Esophagus muscularis mucosa (tissue), 4 donors: ENCODE measurements at places on chromosomes 12 and 14. TPM values are rescaled to one million over a fixed set of nuclear protein-coding genes. Genes with fewer than 3 reads are reported as not detected.

- peak; percentile 89 for DNase-seq
Observed at GRCh38 chr12:67515679-67516340, 132.7 kb upstream of the DYRK2 start.

GRCh38 chr12:128007250-128007649 lies 259.7 kb upstream of the TMEM132C start:
- DNase-seq: peak; percentile 64

LRP6 gene
- 61.1 TPM for total RNA-seq

GRCh38 chr14:58091883-58092630 lies 60.0 kb downstream of the ARMH4 start:
- DNase-seq: no peak

GRCh38 chr12:127685931-127686330 lies 581.0 kb upstream of the TMEM132C start:
- no peak for DNase-seq

ARF3 gene
- 68.6 TPM for total RNA-seq

B4GALNT3 gene
- under 0.01 TPM for total RNA-seq

HHIPL1 gene
- total RNA-seq: 6.1 TPM

GRCh38 chr12:111503116-111503515 lies 96.0 kb downstream of the ATXN2 start:
- no peak for DNase-seq

DNA sequence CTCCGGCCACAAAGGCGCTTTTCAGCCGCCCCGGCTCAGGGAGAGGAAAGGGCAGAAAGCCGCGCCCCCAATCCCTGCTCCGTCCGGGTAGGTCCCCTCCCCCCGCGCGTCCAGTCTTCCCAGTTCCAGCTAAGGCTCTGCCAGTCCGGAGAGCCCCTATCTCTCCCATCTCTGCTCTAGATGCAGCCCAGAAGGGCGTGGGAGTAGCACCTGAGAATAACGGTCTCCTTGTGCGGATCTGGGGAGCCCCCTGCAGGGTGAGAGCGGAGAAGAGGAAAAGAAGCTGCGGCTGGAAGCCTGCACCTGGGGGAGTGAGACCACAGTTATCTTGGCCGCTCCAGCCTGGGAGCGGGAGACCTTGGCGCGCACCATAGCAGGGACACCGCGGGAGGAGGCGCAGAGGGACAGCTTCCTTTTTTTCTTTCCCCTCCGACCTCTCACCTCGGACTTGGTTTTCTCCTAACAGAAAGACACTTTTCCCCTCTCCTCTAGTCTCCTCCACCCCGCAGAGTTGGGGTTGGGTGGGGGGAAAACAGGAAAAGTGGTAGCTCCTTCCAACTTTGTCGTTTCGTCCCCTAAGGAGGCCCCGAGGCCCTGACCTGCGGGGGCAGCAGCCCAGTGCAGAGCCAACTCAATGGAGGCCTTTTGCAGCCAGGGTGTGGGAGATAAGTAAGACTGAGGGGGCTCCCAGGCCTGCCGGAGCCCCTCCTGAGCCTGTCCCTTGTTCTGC lies 2.4 kb downstream of the DHH start:
- DNase-seq: no peak

- DNase-seq: no peak
Observed at GRCh38 chr12:11861155-11861863, 209.4 kb upstream of the BCL2L14 start.

GRCh38 chr12:116039081-116039480 lies 238.4 kb downstream of the MED13L start:
- no peak for DNase-seq

DNA sequence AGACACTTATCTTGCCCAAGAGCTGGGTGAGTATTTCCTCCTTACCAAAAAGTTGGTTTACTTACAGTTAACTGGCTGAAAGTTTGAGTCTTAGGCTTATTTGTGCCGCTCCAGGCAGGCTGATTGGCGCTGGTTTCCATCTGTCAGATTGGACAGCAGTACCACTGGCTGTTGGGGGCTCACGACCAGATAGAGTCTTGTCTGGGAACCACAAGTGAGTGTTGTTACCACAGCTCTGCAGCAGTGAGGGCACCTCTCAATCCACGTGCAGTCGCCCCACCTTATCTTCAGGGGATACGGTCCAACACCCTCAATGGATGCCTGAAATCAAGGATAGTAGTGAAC lies 58.9 kb downstream of the DDX51 start:
- no peak for DNase-seq

- DNase-seq: no peak
Observed at GRCh38 chr14:76595266-76595665, 166.0 kb upstream of the VASH1 start.

DNA sequence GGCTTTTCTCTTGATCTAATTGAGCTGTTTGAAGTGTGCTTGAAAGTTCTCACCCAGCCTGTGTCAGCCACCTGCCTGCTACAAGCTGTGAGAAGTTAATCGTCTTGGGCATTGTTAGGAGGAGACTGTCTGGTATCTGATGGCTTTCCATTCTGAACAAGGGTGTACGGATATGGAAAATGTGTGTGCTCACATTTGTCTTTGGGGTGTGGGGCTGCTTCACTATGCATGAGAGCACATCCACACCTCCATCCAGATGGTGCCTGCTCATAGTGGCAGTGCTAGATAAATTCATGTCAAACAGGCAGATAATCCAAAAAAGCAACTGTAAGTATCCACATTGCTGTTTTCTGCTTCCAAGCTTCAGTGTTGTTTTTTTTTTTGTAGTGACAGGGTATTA lies 462.2 kb downstream of the DIO2 start:
- DNase-seq: no peak

SPRING1 gene
- 19.2 TPM for total RNA-seq

- no peak for DNase-seq
Observed at GRCh38 chr12:96720363-96720705, 186.7 kb upstream of the NEDD1 start.

TMPRSS12 gene
- not detected for total RNA-seq

- peak; percentile 96 for DNase-seq
Observed at GRCh38 chr14:68977718-68978171, 1.4 kb downstream of the ACTN1 start.

SMCO2 gene
- not detected for total RNA-seq

DNA sequence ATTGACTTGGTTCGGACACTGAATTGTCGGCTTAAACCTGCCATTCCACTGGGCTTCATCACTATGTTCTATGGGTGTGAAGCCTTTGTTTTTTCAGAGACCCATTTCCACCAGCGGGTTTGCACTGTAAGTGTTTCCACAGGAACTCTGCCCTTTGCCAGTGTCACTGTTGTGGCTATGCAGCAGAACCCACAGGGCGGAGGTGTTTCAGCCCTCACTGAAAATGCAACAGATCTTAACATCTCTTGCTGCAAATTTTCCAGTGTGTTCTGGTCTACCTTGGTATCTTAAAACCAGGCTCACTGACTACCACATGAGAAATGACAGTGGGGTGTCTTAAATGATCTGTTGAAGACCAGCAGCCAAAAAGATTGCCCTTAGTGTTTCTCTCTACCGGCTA lies 21.1 kb downstream of the PRKCH start:
- DNase-seq: no peak

DNA sequence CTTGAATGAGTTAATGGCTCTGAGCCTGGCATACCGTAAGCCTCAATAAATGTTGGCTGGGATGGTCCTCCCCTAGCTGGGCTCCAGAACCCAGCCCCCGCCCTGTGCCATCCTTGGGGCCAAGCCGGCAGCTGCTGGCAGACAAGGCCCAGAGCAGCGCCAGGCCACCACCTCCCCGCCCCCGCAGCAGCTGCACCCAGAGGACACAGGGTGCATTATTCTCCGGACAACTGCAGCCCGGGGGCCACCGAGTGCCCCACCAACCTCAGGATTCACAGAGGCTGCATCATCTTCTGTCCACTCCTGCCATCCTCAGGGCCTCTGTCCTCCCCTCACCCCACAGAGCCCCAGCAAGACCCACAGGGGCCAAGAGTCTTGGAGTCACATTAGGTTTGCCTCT lies 92.7 kb downstream of the NCOR2 start:
- DNase-seq: no peak

DNA sequence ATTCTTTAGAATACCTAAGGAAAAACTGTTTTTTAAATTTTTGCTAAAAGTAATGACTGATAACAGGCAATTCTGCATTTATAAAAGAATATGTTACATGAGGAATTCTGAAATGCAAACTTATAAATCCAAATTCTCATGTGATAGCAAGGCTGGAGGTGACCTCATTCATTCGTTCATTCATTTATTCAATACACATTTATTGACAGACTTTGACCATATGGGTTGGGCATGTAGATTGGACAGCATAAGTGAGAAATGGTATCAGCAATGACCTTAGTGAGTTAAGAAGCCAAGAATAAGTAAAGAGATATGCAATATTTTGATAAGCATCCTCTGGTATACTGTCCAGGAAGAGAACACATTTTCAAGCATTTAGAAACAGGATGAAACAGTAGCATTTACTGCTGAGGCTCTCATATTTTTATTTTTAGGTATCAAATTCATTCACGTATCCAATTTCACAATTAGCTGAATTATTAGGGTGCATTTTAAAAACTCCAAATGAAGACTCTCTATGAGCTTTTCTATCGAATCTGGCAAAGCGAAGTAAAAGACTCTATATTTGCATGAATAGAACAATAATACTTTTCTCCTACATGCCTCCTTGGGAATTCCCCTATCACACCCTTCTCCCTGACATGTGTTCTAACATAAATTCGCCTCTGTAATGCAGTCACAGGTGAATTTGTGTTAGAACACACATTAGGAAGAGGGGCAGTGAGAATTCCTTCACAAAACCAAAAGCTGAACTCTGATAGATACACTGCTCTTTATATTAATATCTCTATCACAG lies 49.9 kb downstream of the PEBP1 start:
- no peak for DNase-seq

TMEM229B gene
- total RNA-seq: 2.0 TPM
